ENCODE measurements at places on chromosomes 5 and 9.

DNA sequence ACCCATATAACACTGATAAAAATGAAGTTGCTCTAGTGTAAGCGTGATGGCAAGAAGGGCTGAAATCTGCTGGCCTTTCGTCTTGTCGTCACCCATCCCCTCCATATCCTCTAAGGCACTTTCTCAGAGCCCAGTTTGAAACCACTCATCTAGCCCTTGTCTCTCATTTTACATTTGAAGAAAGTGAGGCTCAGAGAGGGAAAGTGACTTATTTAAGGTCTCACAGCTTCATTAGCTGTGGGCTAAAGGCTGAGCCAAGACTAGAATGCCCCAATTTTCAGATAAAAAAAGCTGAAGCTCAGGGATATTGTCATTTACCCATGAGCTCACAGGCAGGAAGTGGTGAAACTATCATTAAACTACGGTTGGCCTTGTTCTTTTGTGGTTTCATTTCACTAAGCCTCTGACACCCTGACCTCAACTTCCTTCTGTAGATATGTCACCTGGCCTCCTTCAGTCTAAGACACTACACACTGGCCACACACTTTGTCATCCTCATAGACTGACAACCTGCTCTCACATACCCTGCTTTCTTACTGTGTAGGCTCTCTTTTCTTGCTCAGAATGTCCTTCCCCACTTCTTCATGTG is 176.7 kb upstream of the DMAC1 start:
- no peak for DNase-seq

GRCh38 chr5:80964919-80965318 is 4.8 kb downstream of the RASGRF2 start:
- no peak for DNase-seq

DNA sequence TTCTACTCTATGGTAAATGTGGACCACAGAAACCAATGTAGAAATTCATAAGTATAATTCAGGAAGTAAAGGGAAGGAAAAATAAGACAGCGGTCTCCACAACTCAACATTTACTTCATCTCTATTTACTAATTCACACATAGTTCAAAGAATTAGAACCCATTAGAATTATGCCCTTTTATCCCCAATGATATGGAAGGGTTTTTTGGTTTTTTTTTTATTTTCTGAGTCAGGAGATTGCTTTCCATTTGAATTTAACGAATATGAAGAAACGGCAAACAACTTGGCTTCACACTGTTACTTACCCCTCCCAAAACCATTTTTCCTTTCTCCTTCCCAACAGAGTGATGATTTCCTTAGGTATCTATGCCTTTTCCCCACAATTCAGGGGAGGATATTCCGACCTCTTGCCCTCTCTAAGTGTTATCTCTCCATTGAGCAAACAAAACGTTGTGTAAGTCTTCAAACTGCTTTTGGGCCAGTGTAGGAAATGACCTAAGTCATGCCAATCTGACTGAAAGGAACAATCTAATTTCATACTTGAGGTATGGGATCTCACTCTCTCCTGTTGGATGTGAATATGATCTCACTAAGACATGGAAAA is 72.0 kb downstream of the CETN3 start:
- no peak for DNase-seq

- DNase-seq, result peak; percentile 75
These were observed 11.7 kb upstream of the DOLPP1 start for GRCh38 chr9:129068990-129069861.

- DNase-seq, result peak; percentile 4
These were observed 1019.5 kb downstream of the NR2F1-AS1 start for GRCh38 chr5:92561411-92561959.

GRCh38 chr5:179753971-179754370 is 21.3 kb downstream of the MAML1 start:
- no peak for DNase-seq

GRCh38 chr9:18233776-18234445 is 240.0 kb upstream of the ADAMTSL1 start:
- no peak for DNase-seq

GRCh38 chr5:179526978-179527377 is 23.4 kb upstream of the RUFY1 start:
- DNase-seq, result no peak

DNA sequence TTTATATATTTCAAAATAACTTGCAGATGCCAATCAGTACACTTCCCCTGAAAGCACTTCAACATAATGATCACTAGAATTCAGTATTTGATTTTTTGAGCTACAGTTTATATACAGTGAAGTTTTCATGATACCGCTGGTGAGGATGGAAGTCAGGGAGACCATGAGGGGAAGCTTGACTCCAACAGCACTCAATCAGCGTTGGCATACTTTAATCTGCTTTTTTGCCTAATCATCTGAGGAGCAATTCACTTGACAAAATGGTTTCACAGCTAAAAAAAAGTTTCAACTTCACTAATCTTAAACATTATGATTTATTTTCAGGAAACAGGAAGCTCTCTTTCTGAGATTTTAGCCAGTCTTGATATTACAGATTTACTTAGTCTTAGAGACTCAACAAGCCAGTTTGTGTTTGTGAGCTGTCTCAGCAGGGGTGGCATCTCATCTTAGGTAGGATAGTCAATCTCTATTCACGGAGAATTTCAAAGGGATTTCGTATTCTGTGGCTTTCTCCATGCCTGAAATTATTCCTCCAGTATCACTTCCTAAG is 111.4 kb upstream of the ARRDC3 start:
- DNase-seq, result no peak

GRCh38 chr5:111865356-111865755 is 108.4 kb upstream of the NREP start:
- no peak for DNase-seq

DNA sequence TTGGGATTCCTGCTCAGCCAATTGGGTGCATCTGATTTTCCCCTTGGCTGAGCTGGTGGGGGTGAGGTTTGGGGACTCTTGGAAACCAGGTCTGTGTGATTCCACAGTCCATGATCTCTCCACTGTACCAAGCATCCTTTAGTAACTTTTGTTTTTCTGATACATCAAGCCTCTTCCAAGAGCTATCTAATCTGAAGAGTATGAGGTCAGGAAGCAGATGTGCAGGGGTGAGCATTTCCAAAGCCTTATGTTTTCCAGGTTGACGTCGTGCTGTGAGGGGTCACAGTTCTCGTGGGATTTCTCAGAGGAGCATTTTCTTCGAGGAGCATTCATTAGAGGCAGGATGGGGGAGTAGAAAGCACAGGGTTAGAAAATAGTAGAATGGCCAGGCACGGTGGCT is 95.3 kb downstream of the KLF4 start:
- DNase-seq, result no peak

DNA sequence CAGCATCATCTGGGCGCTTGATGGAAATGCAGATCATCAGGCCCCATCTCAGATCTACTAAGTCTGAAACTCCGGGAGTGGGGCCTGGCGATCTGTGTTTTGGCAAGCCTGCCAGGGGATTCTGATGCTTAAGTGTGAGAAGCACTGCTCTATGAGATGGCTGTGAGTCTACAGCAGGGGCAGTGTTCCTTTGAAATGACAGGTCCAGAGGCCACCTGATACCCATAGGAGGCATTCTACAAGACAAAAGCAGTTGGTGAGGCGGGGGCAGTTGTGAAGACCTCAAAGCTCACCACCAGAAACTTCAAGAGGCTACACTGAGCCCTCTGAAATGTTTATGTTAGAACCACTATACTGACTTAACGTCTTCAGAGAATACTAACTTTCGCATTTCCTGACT is 86.9 kb upstream of the SPATA31D4 start:
- DNase-seq, result no peak

- DNase-seq, result no peak
These were observed 24.2 kb downstream of the P4HA2 start for GRCh38 chr5:132203464-132203818.

DNA sequence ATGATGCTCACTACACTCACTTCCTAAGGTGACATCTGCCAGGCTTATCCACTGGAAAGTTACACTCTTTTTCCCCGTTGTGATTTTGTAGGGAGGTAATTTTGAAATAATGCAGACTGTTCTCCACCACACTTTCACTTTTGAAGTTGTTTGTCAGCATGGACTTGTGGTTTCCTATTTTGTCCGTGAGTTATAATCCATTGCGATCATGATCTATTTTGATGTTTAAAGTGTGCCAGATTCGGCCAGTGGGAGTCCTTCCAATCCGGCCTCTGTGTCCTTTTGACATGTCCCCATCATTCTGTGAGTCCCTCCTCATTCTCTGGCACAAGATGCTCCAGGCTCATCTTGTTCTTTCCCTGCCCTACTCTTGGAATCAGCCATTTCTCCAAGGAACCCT is 211.3 kb upstream of the KLF4 start:
- no peak for DNase-seq

DNA sequence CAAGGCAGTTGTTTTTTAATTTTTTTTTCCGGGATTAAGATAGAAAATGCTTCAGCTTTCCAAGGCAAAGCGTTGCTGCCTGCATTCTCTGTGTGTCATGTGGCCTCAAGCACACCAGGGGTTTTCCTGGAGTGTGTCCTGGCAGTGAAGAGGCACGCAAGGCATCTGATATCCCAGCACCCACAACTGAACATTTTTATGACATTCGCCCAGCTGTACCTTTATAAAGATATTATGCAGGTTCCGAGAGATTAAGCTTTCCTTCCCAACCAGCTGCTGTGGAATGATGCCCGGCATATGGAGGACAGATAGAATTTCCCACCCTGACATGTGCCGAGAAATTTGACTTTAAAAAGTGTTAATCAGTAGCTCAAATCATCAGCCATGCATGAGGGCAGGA is 205.6 kb downstream of the GADD45G start:
- no peak for DNase-seq
